ENCODE measurements at places on chromosomes 13 and 19.

DNA sequence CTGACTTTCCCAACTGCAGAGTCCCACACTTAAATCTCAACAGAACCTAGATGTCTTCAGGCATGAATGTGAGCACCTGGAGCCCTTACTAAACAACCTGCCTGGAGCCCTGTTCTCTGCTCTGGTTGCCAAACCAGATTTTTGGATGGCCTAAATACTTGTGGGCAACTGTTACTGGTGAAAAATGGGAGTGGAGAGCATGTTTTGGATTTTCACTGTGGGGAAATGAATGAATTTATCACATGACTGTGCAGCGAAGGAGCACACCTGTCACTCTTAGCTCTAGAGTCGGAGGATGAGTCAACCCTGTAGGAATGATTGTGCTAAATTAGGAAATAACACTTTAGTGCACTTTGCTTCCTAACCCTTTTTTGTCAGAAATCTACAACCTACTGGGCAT is 30.3 kb downstream of the SHISA2 start:
- no peak for DNase-seq

DNA sequence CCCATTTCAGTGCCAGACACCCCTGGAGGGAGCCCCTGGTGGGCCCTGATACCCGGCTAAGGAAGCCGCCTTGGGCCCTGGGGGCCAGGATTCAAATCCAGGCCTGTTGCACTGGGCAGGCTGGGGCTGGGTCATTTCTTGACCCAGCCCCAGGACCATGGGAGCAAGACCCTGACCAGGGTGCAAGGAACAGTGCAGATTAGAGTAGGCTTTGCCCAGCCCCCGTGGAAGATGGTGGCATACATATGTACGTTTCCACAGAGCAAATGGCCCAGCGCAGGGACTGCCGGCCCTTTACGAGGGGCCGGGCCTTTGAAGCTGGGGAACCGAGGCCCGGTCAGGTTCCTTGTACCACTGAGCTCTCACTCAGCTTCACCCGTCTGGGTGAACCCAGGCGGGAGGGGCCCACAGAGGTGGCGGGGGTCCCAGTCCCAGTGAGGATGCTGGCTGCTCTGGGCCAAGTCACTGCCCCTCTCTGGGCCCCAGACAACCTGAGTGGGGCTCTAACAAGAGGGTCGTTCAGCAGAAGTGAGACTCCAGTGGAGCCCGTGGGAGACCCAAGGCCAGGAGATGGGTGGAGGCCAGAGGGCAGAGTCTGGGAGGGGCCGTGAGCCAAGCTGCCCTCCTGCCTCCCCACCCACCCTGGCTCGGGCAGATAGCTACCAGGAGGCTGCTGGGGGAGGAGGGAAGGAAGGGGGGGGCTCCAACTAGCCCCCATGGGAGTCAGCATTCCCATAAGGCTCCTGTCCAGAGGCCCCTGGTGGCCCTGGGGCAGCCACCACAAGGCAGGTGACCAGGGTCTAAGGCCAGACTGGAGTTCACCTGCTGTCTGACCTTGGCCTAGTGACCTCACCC is 2.7 kb downstream of the MKNK2 start:
- no peak for DNase-seq

DNA sequence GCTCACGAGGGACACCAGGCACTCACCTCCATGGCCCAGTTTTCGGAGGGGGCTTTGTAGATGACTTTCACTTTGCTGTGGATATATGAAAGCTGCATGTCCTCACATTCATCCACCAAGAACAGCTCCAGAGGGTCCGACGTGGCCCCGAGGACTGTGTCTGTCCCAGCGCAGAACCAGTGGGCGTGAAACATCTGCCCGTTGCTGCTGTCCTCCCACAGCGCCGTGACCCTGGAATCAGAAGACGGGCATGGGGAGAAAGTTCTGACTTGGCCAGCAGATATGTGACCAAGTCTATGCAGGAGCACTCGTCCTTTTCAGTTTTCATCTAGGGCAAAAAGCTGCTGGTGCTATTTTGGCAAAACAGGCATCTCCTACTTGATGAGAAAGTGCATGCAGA is 29.7 kb upstream of the EIF3G start:
- no peak for DNase-seq

- no peak for DNase-seq
These were observed 8.5 kb upstream of the PROZ start for GRCh38 chr13:113149711-113150549.

GRCh38 chr13:44271031-44271455 is 102.6 kb upstream of the SERP2 start:
- no peak for DNase-seq

- no peak for DNase-seq
These were observed 79.4 kb downstream of the ZIC5 start for GRCh38 chr13:99892196-99892613.

- no peak for DNase-seq
These were observed 594.2 kb downstream of the KCTD12 start for GRCh38 chr13:76292031-76292430.

GRCh38 chr19:1491114-1491848 is at the start of gene REEP6:
REEP6 (plus strand) TSS chr19:1491181; CDS start chr19:1491270, 89 bp downstream.
- no peak for DNase-seq

DNA sequence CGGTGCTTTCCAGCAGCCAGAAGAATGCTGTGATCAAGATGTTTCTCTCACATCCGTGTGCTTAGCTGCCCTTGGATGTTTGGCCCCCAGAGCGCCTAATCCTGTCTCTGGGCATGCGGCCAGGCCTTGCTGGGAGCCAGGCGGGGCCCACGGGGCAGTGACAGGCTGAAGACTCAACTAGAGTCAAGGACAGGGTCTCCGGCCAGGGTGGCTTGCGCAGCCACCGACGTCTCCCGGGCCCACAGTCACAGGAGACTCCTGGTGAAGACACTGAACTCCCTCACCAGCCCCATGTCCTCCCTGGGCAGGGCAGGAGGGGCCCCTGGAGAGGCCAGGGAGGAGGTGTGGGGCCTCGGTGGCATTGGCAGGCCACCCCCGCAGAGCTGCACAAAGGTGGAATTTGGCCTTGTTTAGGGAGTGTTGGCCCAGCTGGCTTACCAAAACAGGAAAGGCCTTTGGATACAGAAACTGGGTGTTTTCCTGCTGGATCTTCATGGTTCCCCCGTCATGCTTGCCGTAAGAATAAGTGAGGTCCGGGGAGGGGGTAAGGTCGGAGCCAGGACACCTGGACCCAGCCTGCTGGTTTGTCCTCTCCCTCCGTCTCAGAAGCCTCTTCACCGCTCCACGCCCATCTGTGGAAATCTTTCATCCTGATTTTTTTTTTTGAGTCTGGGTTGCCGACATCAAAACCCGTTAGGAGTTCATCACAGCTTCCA is 10.0 kb upstream of the NDUFS7 start:
- DNase-seq: no peak

- no peak for DNase-seq
These were observed 1.6 kb downstream of the ARRDC2 start for GRCh38 chr19:18009412-18010066.

DNA sequence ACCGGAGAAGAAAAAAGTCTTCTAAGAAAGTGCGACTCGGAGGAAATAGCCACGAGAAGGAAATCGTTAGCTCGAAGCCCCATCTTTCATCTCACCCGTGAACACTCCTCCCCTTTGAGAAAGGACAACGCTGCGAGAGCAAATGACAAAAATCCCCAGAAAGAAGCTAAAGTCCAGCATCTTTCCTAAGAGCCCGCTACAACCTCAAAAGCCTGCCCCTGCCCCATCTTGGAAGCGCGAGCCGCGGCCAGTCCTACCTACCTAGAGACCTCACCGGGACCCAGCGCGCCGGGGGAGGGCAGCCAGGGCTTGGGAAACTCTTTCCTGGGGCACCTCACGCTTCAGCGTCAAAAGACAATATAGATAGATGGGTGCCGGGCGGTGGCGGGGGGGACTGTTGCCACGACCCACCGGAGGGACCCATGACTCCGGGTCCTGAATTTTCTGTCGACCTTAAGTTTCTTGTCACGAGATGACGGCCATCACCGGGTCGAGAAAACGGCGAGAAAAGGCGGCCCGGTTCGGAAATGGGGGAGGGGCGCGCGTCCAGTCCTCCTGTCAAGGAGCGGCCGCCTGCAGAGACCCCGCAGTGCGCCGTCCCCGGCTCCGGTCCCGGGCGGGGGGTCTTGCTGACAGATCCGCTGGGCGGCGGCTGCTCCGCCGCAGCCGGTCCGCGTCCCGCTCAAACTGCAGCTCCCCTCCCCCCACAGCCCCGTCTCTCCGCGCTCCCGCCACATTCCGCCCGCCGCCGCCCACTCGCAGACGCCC is 65.9 kb downstream of the KCNRG start:
- no peak for DNase-seq

DNA sequence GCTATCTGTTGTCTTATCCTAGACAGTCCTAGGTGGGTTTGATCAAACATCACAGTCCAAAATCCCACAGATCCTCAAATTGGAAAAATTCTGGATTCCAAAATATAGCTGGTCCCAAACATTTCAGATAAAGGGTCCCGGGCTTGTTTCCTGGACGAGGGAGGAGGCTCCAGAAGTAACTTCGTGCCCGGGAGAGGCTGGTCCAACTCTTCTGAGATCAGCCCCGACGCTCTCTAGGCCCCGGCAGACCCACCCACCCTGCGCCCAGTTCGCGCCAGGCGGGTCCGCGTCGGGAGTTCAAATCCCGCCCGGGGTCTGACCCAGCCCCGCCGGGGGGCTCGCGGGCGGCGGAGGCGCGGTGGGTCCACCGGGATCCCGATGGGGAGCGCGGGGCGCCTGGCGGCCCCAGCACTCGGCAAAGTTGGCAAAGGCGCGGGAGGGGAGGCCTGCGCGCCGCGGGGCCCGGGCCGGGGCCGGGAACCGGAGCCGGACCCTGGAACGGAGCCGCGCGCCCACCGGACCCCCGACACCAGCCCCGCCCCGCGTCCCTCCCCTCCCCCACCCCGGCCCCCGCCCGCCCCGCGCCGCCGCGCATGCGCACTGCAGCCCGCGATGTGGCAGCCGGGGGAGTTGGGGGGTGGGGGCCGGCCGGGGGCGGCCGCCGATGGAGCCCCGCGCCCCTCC is 513 bp downstream of the MIER2 start:
- no peak for DNase-seq

DNA sequence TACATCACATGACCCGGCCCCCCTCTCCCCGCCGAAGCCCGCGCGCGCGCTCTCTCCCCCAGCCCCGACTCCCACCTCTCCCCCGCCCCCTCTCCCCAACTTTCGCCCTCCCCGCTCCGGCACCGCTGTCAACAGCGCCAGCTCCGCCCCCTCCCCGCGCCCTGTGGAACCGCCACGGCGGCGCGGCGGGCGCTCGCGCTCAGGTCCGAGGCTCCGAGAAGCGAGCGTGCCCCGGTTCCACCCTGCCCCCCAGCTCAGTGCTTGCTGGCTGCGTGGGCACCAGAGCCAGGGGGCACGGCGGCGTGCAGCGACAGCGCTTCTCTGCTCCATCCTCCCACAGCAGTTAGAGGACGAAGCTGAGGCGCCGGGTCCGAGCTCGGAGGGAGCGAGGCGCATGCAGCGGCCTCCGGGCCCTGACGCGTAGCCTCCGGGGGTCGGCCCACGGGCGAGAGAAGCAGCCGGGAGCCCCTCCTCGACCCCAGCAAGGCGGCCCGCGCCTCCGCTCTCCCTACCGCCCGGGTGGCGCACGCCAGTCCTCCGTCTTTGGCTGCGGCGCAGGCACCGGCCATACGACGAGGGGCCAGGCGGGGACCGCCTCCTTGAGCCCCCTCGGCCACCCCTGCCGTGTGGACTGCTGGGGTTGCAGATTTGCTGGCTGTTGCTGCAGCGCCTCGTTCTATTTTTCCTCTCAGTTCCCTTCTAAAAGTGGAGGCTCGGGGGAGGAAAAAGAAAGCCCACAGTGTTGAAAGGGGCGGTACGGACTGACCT is 109.5 kb downstream of the KCNRG start:
- DNase-seq: no peak

- no peak for DNase-seq
These were observed 24.4 kb downstream of the COMMD6 start for GRCh38 chr13:75513271-75513670.

DNA sequence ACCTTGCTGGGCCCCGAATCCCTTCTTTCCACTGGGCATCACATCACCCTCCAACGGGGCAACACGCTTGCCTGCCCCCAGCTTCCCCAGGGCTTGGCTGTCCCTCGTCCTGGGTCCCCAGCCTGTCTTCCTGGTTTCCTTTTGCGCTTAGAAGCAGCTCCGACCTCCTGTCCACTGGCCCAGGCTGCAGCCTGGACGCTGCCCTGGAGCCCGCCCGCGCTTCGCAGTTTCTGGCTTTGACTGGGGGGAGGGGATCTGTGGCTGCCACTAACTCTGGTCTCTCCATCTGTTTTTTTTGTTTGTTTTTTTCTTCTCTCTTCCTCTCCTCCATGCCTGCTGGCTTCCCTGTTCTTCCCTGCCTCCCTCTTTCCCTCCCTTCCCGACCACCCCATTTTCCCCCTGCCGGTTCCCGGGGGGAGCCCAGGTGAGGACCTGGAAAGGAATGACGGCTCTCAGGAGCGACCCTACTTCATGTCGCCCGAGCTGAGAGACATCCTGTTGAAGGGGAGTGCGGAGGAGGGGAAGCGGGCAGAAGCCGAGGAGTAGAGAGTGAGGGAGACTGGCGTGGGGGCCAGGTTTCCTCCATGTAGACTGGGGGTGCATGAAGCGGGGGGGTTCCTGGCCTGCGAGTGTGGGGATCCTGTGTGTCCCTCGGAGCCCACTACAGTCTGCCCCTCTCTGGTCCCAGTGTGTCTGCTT is 11.5 kb upstream of the ILF3 start:
- DNase-seq: no peak

DNA sequence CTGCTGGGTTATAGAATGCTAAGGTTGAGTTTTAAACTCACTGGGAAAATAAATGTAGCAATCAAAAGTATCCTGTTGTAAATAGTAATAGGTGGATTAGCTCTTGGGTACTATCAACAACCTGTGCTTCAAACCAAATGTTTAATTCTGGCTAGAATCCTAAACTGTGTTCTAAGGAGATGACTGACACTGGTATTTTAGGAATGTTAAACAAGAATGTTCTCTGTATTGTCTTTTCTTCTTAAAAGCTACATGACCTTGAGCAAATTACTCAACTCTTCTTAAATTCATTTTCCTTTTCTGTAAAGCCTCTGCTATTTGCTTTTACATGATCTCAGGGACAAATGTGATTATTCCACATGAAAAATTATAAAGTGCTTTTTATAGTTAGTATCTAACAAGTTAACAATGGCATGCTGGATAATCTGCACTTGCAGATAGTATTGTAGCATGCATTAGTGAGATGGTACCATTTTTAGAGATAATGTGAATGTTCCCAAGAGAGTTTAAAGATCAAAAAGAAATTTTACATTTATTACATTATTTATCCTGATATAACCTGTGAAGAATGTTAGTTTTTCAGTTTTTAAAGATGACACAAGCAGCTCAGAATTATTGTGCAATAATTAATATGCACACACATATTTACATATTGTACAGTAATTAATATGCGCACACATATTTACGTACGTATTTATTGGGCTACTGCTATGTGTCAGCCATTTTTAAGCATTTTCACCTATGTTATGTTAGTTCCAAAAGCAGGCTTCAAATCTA is 13.6 kb upstream of the EPSTI1 start:
- no peak for DNase-seq

- no peak for DNase-seq
These were observed 19.1 kb downstream of the LRCH1 start for GRCh38 chr13:46571909-46572595.

- peak; percentile 90 for DNase-seq
These were observed 5.6 kb downstream of the APC2 start for GRCh38 chr19:1455336-1456120.
